ENCODE measurements at places on chromosomes 16 and 17. TPM values are rescaled to one million over a fixed set of nuclear protein-coding genes. Genes with fewer than 3 reads are reported as not detected.

Gene CDH8
- not detected for total RNA-seq

Gene SULT1A2
- total RNA-seq = 0.26 TPM

Gene TERB1
- total RNA-seq = not detected

Gene DOC2A
- total RNA-seq = 1.3 TPM

Gene HS3ST4
- not detected for total RNA-seq

Gene LRRC46
- total RNA-seq = 0.46 TPM

Gene MYH13
- not detected for total RNA-seq

Gene CCL5
- total RNA-seq = 50.4 TPM

Gene TP53TG3B
- total RNA-seq = 0.37 TPM
